ENCODE measurements at places on chromosomes 4 and X.

- DNase-seq = no peak
Observed at GRCh38 chr4:80135702-80136058, 61.6 kb upstream of the PRDM8 start.

GRCh38 chrX:108537005-108537404, 97.4 kb downstream of the COL4A5 start:
- peak; percentile 36 for DNase-seq

DNA sequence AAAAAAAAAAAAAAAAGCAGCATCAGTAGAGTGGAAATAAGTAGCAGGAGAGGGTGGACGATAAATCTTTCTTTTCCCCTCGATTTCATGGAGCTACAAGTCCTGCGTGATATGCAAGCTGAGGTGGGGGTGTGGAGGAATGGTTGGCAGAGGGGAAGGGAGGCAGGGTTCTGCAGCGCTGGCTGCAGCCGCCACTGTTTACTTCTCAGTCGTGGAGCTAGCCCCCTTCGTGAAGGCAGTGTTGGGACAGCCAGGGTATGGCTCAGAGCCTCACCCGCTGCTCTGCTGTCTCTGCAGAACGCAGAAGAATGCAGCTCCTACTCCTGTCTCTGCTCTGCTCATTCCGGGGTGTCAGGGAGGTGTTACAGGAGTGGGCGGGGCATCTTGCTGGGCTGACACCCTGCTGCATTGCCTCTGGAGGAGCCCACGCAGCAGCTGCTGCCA, 140.6 kb downstream of the GPM6A start:
- peak; percentile 38 for DNase-seq

GRCh38 chr4:84753321-84753972, 170.5 kb downstream of the CDS1 start:
- DNase-seq = no peak

GRCh38 chr4:62302710-62303109, 1102.6 kb downstream of the ADGRL3 start:
- no peak for DNase-seq

GRCh38 chr4:184250795-184251669, 33.4 kb upstream of the ENPP6 start:
- DNase-seq = peak; percentile 78

DNA sequence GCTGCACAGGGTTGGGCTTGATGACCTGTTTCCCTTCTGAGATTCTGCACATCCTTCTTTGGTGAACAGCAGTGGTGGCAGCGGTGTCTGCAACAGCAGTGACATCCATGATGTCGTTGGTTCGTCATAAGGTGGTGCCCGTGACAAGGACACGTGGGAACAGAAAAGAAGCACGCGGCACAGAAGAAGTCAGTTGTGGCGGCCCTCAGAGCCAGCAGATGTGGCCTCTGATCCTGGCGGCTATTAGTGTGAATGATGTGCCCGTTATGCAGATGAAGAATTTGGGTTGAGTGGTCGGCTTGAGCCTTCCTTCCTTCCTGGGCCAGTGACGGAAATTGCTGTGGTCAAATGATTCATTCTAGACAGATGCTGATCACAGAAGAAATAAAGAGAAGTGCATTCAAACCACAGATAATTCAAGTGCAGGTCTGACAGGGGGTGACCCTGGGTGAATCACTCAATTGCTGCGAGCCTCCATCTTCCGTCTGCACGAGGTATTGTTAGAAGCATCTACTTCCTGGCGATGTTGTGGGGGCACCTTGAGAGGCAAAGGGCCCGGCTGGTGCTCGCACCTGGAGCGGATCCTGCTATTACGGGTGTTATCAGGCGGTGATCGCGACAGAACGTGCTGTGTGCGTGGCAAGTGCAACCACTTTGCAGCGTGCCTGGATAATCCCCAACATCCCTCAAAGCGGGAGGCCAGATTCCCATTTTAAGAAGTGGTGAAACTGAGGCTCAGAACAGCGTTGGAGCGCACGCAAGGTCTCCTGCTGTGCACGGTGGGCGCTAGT, 215.2 kb upstream of the PSAPL1 start:
- DNase-seq = no peak

DNA sequence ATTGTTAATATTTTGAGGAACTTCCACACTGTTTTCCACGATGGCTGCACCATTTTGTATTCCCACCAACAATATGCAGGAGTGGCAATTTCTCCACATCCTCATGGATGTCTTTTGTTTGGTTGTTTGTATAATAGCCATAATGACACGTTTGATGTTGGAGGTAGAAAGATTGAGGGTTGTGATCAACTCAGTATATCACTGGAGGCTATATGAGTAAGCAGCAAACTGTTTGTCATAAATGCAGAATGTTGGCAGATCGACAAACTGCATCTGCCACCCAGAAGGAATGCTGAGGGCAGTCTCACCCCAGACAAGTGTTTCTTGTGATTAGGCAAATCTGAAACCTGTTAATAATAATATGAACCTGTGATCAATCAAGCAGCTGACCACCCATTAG, 243.9 kb upstream of the WDFY3 start:
- DNase-seq = no peak

DNA sequence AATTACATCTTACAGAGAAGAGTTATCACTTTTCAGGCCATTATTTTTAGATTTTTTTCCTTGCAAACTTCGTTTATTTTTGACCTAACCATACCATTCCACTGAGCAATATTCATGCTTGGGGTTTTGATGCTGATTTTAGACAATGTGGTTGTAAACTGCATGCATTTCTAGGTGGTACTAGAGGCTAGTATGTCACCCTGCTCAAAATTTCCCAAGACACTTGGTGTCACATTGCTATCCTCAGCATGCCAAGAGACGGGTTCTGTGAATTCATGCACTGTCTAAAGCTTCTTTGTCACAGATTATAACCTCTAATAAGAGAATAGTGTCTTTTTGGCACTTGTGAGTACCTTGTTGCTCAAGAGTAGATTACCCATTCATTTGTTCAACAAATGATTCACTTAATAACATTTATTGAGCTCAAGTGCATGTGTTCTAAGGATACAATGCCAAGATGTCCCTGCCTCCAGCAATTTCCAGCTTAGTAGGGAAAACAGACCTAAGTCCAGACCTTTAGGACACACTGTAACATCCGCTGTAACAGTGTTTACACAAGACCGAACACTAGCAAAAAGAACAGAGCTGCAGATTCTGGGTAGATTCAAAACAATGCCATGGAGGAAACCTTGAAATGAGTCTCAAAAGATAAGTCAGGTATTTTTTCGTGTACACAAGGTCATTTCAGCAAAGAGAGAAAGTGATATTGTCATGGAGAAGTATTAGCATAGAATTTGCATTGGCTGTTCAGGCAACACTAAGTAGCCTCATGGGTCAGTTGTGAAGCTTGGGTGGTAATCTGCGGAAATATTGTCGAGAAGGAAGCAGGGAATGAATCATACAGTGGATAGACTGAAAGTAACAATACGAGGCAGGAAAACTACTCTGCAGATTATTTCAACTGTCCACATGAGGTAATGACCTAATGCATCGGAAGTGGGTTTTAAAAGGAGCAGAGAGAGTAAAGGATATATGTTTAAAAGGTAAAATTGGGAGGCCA, 515.1 kb upstream of the ZFP42 start:
- DNase-seq = no peak

DNA sequence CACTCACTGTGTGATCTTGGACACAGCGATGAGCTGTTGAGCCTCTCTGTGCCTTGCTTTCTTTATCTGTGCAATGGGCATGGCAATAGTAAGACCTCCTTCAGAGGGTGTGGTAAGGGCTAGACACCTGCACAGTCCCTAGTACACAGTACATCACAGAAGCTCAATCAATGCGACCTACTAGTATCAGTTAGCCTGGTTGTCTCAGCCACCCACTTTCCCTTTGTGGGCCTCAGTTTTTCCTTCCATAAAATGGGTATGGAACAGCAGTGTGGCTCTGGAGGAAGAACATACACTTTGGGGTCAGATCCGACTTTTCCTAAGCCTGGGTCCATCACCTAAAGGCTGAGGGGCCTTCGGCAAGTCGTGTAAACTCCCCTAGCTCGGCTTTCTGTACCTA, 3.5 kb upstream of the HTRA3 start:
- DNase-seq = no peak

DNA sequence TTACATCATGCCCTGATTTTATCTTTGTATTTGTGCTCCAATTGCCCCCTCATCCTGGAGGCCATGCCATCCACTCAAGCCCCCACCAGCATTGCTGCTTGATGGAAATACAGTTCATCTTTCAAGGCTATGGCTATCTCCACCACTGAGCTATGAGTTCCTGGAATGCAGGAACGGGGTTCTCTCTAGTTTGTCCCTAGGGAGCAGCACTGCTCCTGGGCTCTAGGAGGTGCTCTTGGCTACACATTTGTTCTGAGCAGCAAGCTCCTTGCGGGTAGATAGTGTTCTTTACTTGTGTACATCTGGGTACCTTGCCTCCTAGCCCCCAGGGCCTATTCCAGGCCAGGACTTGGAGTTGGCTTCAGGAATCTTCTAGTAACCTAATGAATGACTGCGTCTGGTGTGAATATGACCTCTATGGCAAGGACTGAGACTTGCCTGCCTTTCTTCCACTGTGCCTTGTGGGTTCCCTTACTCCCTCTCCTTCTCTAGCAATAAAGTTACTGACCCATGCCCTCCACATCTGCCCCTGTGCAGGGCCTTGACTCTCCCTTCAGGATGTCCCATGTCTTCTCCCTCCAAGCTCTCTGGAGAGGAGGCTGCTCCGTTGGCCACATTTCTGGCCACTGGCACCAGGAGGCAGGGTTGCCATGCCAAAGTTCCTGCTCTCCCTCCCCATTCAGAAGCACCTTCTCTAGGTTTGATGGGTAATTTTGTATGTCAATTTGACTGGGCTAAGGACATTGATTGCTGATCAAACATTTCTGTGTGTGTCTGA, 7.6 kb downstream of the CITED1 start:
- no peak for DNase-seq

DNA sequence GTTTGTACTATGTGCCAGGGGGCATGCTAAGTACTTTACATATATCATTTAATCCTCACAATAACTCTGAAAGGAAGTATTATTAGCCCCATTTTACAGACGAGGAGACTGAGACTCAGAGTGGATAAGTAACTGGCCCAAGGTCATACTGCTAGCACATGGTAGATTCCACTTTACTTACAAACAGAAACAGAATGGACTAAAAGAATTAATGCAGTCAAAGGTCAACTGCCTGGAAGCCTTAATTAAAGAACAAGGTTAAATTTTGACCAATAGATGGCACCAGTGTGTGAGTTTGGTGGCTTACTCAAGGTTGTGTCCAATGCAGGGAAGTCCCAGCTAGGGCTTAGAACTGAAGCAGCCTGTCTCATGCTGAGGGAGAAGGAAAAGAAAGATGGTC, 4.7 kb downstream of the RIPPLY1 start:
- DNase-seq = peak; percentile 48

DNA sequence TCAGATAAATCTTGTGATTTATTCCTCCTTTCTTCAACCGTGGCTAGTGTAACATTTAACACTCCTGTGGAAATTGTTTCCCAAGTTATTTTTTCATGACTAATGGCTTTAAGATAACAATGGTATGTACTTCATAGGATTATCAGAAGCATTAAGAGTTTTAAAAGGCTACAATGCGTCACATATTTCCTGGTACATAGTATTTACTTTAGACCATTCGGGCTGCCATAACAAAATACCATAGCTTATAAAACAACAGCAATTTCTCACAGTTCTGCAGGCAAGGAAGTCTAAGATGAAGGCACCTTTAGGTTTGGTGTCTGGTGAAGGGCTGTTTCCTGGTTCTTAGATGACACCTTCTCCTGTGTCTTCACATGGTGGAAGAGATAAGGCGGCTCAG, 158.6 kb downstream of the PAPSS1 start:
- no peak for DNase-seq

DNA sequence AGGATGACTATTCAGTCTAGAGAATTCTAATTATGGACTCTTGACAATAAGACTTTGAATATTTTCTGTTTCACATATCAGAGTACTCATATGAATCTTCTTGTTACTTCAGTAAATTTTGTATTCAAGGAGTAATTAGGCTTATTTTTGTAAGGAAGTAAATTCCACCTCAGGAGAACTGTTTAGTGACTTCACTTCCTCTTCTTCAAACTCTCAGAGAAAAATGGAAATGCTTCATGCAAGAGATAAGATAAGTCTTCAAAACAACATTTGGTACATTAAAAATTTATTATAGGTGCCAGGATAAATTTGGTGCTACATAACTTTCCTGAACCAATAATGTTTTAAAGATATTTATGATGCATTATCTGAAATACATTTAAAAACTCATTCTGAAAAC, 1421.9 kb downstream of the PCDH7 start:
- no peak for DNase-seq

DNA sequence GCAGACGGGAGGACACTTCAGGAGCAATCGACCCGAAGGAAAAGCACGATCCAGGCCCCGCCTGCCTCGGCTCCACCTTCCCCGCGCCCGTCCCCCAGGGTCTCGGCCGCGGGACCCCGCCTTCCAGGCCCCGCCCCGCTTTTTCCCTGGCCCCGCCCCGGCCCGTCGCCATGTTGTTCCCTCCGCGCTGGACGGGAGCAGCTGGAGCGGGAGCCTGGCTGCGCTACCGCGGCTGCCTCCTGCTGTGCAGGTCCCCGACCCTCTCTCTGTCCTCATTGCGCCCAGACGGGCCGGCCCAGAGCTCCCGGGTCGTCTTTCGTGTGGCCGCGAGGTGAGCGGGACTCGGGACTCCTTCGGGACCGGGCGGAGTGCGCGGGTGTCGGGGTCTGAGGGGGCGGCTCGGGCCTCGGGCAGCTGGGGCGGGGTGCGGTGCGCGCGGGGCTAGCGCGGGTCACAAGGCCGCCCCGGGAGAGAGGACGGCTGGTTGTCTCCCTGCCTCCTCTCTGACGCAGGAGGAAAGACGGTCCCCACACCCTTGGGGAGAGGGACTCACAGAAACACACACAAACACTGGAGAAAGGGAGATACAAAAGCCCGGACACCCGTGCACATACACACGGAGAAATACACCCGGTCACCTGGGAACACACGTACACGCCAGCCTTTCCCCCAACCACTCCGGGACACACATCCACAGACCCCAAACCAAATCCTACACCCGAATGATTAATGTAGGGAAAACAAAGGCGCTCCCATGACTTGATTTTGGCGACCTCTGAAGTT, at the start of gene RAB9A:
RAB9A (plus strand) TSS at position 171 of the 783 bp plus-strand sequence. CDS start 19,619 bp downstream, outside the sequence.
- peak; percentile 90 for DNase-seq

GRCh38 chr4:2296631-2297601, 35.0 kb upstream of the MXD4 start:
- DNase-seq = no peak

DNA sequence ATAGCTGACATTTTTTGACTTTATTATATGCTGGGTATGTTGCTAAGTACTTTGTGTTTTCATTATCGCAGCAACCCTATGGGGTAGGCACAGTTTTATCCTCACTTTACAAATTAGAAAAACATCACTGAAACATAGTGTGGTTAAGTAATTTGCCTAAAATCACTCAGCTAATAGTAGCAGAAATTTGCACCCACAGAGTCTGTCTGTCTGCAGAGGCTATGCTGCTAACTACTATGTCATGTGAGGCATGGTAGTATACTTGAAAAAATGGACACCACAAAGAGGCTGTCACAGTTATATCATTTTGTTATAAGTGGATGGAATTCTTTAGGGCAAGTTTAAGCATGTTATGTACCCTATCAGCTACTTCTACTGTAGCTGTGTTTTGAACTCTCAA, 69.0 kb downstream of the STAG2 start:
- no peak for DNase-seq
